ENCODE measurements at places on chromosomes 7 and 10.

DNA sequence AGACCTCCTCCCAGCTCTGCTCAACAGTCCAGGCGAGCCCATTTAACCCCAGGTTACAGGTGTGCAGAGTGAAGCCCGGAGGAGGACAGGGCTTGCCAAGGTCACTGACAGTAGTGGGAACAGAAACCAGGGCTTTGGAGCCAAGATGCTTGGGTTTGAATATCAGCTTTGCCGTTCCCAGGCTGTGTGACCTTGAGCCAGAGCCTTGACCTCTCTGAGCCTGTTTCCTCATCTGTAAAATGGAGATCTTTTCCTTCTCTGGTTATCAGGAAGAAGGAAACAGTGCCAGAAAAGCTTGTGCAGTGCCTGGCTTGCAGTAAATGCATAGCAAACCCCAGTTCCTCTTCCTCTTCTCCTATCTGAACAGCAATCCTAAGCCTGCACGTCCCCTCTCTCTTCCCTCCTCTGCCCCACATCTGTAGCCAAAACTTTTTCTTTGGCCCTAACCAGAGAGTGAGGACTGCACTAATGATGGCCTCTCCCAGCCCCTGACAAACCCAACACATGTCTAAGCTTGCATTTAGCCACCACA is 21.4 kb upstream of the MLXIPL start:
- no peak for DNase-seq

DNA sequence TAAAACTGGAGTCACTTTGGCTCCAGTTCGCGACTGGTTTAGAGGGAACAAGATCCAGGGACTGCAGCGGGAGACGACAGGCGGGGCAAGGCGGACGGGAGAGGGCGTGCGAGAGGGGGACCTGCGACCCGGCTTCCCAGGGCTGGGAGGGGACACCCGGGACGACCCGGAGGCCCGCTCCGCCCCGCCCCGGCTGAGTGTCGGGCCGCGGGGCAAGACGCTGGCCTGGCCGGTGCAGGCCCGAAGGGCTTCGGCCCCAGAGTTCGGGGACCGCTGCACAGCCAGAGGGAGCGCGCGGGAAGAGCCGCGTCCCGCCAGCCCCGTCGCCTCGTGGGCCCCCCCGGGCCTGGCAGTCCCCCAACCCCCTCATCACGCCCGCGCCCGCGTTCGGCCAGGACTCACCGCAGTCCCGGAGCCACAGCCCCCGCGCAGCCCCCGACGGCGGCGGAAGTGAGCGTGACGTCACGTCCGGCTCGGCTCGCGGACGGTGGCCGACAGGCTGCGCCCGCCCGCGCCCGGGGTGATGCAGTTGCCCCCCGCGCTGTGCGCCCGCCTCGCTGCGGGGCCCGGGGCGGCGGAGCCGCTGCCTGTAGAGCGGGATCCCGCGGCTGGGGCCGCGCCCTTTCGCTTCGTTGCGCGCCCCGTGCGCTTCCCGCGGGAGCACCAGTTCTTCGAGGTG is at the start of the genes TUBGCP2 and ZNF511:
TSS of gene TUBGCP2 (minus strand) at position 452 of the 679 bp plus-strand sequence. CDS start 5,931 bp downstream, outside the sequence.
TSS of gene ZNF511 (plus strand) at position 494 of the 679 bp plus-strand sequence. CDS start at position 524, 30 bp downstream.
- DNase-seq: peak; percentile 49

DNA sequence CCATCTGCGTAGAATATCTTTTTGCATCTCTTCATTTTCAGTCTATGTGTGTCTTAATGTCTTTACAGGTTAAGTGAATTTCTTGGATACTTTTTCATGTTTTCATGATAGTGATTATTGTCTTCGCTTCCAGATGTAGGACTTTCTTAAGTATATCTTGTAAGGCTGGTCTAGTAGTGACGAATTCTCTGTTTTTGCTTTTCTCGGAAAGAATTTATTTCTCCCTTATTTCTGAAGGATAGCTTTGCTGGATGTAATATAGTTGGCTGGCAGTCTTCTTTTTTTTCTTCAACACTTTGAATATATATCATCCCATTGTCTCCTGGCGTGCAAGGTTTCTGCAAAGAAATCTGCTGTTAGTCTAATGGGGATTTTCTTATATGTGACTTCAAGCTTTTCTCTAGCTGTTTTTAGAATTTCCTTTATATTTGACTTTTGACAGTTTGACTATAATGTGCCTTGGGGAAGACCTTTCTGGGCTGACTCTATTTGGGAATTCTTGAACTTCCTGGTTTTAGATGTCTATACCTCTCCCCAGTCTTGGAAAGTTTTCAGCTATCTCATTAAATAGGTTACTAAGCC is 14.3 kb downstream of the GTPBP4 start:
- DNase-seq: no peak

GRCh38 chr10:108597031-108597430 is 1326.3 kb downstream of the XPNPEP1 start:
- DNase-seq: no peak

DNA sequence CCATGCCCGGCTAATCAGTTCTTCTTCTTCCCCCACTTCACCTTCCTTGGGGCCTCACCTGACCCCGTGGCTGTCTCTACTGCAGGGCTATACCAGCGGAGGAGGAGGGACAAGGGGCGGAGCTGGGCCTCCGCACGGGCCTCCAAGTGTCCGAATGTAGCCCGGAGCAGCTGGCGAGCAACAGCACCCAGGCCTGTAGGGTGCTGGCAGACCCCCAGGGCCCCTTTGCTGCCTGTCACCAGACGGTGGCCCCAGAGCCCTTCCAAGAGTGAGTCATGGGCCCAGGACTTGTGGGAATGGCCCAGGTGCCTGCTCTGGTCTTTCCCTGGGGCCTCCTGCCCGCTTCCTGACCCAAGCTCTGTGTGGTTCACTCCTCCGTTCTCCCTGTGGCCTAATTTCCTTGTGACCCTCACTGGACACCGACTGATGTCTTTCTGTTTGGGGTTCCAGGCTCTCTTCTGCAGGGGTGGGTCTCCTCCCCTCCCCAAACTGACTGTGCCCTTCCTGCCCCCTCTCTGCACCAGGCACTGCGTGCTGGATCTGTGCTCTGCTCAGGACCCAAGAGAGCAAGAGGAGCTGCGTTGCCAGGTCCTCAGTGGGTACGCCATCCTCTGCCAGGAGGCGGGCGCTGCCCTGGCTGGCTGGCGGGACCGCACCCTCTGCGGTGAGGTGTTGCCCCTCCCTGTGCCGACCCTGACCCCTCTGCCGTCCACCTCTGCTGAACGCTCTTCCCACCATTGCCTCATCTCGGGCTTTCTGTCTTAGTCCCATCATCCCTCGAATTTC is 35.2 kb downstream of the EPHB4 start:
- no peak for DNase-seq

GRCh38 chr7:13042605-13043236 is 355.3 kb downstream of the ARL4A start:
- no peak for DNase-seq

- no peak for DNase-seq
Observed at GRCh38 chr10:18005781-18006456, 54.2 kb downstream of the SLC39A12 start.

GRCh38 chr7:73880755-73881328 is 19.9 kb downstream of the TMEM270 start:
- no peak for DNase-seq

Data from bone marrow (tissue), 2 donors.